ENCODE measurements at places on chromosomes 5 and 9. TPM values are rescaled to one million over a fixed set of nuclear protein-coding genes. Genes with fewer than 3 reads are reported as not detected.

Gene C9orf57
- not detected for total RNA-seq

Gene LCN10
- not detected for total RNA-seq

Gene OR2V2
- total RNA-seq, result not detected

Gene IRX1
- not detected for total RNA-seq
